NCI-H1092 (cell line): ENCODE measurements at places on chromosomes 5 and 9.

- DNase-seq, result no peak
These were observed 204.5 kb downstream of the DENND1A start for GRCh38 chr9:123725389-123725788.

DNA sequence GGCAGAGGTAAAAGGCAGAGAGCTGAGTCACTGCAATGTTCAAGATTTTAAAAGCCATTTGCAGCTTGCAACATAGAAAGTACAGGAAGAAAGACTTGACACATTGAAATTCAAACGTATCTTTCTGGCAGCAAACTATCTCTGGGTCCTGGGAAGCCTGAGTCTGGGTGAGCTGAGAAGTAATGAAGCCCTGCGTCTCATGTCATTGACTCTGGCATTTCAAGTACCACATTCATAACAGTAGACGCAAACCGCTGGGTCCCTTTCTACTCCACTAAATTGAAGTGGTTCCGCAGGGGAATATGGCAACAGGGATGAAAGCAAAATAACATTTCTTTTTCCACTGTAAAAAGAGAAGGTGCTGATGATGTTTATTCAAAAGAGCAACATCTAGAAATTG is 694.3 kb downstream of the BRINP1 start:
- DNase-seq, result no peak

DNA sequence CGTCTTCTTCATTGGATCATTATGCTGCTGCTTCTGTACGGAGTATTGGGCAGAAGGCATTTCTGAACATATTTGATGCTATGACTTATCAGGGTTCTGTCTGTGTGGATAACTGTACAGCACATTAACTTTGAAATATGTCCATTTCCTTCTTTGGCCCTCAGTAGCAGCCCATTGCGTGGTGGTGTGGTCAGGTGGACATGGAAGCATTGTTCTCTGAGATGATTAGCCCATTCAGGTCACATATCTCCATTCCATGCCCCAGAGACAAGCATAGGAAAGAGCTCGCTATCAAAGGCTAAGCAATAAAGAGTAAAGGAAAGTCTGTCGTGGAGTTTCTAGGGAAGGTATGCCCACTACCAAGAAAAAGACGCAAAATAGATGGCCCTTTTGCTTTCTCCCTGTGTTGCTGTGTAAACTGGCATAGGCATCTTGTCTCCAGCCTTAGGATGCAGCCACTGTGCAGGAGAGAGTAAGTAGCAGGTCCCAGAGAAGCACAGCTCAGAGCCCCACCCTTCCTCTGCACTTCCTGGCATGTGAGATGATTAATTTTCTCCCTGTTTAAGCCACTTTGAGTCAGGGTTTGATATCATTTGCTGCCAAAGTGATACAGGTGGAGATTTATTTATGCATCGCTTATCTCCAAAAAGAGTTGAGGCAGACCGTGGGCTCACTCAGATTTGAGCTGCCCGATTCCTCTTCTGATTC is 221.9 kb downstream of the PDZD2 start:
- no peak for DNase-seq

GRCh38 chr5:157485811-157486210 is 25.8 kb downstream of the NIPAL4 start:
- DNase-seq, result no peak

DNA sequence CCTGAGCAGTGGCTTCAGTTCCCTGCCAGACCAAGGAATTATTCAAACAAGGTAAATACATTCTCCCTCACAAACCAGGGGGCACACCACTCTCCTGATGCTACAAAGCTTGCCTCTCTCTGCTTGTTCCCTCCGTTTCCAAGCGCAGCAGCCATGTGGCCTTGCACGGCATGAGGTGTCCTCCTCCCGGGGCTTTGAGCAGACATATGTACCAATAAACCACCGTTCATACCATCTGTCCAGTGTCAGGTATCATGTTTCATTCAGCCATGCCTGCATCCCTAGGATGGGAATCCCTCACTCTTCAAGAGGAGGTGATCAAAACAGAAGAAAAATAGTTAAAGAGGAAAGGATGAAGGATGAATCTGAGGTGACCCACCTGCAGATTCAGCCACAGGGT is 282.7 kb downstream of the ENC1 start:
- DNase-seq, result no peak

GRCh38 chr9:131625508-131625787 is 80.1 kb downstream of the PRRT1B start:
- DNase-seq, result no peak

DNA sequence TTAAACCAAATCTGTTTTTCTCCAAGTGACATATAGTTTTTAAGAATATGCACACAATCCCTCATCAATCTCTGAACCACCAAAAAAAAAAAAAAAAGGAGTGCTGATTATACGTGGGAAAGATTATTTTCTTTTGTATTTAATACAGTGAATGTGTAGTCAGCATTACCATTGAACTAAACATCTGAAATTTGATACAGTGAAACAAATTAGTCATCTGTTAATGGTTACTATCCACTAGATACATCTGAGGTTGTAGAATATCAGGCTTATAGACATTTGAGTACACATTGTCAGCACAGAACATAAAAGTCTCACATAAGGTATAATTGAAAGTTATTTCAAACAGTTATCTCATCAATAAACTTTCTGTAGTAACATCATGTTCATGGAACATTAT is 87.0 kb downstream of the SLF1 start:
- DNase-seq, result no peak

GRCh38 chr5:12277504-12278192 is 373.4 kb upstream of the CTNND2 start:
- DNase-seq, result no peak

DNA sequence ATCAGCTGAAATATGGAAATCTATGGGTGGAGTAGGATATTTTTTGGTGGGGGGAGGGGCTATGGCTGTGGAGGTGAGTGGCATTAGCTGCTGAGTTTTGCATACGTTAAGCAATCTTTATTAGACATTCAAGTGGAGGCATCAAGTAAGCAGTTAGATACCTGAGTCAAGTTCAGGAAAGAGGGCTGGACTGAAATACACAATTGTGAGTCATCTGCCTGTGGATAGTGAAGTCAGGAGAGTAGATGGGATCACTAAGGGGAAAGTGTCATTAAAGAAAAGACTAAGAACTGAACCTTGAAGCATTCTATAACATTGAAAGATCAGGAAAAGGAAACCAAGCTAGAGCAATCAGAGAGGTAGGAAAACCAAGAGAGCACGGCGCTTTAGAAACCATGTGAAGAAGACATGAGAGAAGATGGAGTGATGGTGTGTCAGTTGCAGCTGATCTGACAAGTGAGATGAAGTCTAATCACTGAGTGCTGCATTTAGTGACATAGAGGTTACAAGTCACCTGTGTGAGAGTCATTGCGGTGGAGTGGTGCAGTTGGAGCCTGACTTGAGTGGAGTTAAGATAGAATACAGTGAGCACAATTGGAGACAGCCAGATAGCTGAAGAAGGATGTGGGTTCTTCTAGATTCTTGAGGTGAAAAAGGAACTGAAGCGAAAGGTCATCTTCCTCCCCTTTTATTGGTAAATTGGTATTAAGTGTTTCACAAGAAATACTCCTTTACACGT is 88.7 kb downstream of the PIP5K1B start:
- DNase-seq, result no peak

- DNase-seq, result no peak
These were observed 31.2 kb upstream of the RAD23B start for GRCh38 chr9:107251756-107252322.

DNA sequence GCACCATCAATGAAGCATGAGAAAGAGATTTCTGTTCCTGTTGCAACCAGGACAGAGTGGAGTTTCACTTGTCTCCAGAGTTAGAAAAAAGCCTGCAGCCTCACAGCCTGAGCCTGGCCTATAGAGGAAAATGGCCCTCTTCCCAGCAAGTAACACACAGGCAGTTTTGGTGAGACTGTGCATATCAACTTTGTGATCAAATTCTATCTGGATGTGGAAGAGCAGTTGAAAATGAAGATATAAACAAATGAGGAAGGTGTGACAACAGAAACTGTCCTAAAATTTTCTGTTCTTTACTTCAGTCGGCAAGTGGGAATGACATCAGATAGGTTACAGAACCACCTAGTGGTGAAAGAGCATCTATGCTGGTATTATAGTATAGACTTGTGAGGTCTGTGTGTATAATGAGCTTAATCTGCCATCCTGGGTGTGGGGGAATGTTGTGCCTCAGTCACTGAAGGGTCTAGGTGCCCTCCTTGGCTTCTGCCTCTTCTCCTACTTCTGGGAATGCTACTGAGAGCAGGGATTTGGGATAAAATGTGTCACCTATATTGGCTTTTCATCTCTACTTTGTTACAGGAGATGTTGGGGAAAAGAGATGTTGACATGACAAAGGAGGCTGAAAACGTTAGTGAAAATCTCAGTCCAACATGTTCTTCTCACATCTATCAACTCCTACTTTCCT is 28.2 kb downstream of the YIPF5 start:
- no peak for DNase-seq

- no peak for DNase-seq
These were observed 14.3 kb downstream of the TTC1 start for GRCh38 chr5:160023007-160023907.

GRCh38 chr9:21778304-21778703 is 24.1 kb upstream of the MTAP start:
- DNase-seq, result no peak

- no peak for DNase-seq
These were observed 85.0 kb upstream of the ANKH start for GRCh38 chr5:14956423-14957046.

DNA sequence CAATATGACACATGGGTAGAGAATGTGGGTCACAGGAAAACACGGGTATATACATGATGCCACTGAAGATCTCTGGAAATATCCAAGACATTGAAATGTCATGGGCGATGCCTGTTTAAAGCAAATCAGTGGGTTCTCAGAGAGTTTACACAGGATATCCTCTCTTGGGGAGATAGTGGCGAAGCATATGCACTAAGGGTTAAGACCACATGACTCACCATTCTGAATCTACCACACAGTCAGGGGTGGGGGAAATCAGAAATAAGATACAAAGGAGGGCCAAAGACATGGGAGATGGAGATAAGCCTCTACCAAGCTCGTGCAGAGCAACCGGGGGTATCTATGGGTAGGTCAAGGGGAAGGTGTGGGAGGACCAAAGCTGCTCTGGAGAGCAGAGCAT is 58.8 kb downstream of the SH3PXD2B start:
- no peak for DNase-seq

GRCh38 chr5:61386045-61386800 is 54.2 kb downstream of the ZSWIM6 start:
- peak; percentile 67 for DNase-seq

DNA sequence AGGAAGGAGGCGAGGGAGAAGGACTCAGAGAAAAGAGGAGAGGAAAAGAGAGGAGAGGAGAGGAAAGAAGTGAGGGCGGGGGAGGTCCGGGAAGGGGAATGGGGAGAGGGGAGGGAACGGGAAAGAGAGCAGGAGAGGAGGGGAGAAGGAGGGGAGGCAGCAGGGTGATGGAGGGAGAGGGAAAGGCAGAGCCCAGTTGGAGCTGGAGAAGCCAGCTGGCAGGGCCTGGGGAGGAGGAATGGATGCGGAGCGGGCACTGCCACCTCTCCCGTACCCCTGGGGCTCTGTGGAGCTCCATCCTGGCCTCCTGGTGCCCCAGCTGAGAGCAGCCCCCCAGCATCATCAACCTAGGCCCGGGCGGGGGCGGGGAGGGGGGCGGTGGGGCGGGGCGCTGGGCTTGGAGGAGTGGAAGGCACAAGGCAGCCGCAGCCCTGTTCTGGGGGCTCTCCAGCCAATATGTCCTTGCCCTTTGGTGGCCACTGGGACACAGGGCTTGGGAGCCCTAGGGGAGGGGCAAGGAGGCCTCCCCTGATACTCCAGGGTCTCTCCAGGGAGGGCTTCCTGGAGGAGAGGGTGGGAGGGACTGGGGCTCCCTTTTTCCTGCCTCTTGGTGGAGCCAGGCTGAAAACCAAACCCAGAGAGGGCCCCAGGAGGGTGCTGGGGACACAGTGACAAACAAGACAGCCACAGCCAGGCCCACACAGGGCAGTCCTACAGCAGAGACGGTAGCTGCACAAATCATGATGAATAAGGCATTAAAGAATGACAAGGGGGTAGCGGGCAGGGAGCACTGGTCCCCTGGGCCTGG is 123.7 kb downstream of the C9orf50 start:
- peak; percentile 68 for DNase-seq

- DNase-seq, result no peak
These were observed 350.8 kb downstream of the EFNA5 start for GRCh38 chr5:107319901-107320300.

- DNase-seq, result no peak
These were observed 413.0 kb downstream of the ZNF608 start for GRCh38 chr5:124333298-124333979.

- no peak for DNase-seq
These were observed 363.7 kb downstream of the CSNK1G3 start for GRCh38 chr5:123875561-123876275.

DNA sequence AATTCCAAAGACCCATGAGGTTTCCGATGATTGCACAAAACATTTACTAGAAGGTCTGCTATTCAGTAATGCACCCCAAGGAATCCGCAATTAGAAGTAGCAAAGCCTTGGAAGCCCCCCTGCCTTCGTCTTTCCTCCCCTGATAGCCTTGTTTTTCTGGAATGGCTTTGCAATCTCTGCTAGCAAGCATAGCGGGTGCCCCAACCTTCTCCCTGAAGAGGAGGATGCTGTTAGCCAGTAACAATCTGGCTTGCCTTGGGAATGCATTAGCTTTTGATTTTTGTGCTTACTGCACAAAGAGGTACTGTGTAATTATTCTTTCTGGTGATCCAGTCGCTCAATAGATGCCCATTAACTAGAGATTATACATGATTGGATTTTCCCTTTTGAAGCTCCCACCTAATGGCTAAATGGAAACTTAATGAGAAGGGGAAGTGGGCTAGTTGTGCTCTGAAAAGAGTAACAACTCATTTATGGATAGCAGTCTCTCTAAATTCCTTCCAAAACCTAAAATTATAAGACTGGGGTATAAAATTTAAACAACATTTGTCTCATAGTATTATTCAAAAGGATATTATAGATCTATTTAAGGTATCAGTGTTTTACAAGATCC is 91.6 kb downstream of the FBXW11 start:
- no peak for DNase-seq

GRCh38 chr5:73851471-73852181 is 225.6 kb downstream of the ARHGEF28 start:
- no peak for DNase-seq

DNA sequence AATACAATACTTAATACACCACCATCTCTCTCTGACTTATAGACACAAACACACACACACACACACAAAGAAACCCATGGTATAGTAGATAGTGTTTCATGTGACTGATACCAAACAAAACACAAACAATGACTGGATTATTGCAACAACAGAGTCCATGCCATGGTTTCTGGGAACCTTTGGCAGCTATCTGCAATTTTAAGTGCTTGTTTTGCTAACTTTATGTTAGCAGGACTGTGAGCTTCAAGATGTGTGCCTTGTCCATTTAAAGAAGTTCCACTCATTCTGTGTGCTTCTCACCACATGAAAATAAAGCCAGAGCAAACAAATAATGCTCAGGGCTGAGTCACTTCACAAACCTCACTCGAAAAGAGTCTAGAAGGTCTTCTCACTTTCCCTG is 15.1 kb upstream of the LURAP1L start:
- DNase-seq, result no peak
